ENCODE measurements at places on chromosomes 13 and 19. TPM values are rescaled to one million over a fixed set of nuclear protein-coding genes. Genes with fewer than 3 reads are reported as not detected.

DNA sequence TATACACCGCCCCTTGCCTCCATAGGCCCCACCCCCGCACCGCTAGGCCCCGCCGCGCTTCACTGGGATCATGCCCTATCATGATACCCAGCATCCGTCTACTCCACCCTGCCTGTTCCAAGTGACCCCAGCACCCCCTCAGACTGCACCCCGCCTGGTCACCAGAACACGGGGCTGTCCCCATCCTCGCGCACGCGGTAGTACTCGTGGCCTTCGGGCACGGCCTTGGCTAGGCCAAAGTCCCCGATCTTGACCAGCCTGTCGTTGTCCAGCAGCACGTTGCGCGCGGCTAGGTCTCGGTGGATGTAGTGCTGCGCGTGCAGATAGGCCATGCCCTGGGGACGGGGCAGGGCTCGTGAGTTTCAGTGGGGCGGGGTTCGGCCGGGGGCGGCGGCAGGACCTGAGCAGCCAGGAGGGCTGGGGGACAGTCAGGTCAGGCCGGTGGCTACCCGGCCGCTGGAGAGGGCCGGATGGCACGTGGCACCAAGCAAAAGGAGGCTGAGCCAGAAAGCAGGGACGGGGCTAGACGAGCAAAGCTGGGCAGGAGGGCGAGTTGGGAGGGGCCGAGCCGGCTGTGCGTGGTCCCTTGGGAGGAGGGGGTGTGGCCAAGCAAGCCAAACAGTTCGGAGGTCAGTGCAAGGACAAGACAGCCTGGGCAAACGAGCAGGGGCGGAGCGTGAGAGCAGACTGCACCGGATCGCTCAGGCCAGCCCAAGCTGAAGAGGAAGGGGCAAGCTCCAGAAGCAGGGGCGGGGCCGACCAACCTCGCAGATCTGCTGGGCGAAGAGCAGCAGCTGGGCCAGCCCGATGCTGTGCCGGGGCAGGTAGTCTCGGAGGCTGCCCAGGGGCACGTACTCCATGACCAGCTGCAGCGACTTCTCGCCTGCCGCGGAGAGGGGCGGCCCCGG is 13.6 kb upstream of the ICAM3 start:
- peak; percentile 27 for DNase-seq

- DNase-seq = peak; percentile 78
Measured at GRCh38 chr19:1279782-1280341, 4.5 kb downstream of the FAM174C start.

The DLEU7 gene
- not detected for total RNA-seq

The C1QTNF9B gene
- total RNA-seq = 0.58 TPM

DNA sequence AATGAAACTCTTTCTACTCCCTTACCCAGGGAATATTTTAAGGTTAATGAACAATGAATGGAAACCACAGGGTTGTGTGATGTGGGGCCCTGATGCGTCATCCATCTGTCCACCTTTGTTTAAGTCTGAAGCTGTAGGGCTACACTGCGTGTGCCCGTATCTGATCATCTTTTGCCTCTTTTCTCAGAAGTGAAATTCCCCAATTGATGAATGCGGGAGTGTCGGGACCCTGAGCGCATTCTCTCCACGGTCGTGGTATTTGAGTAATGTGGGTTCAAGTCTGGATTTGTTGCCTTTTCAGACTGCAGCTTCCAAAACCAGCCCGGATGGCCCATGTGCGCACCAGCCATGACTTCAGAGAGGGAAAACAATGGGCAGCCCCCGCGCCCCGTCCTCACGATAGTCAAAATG is 112.3 kb downstream of the COL4A2 start:
- DNase-seq = no peak

The NBEA gene
- total RNA-seq = 4.5 TPM

The CCDC97 gene
- 8.6 TPM for total RNA-seq

DNA sequence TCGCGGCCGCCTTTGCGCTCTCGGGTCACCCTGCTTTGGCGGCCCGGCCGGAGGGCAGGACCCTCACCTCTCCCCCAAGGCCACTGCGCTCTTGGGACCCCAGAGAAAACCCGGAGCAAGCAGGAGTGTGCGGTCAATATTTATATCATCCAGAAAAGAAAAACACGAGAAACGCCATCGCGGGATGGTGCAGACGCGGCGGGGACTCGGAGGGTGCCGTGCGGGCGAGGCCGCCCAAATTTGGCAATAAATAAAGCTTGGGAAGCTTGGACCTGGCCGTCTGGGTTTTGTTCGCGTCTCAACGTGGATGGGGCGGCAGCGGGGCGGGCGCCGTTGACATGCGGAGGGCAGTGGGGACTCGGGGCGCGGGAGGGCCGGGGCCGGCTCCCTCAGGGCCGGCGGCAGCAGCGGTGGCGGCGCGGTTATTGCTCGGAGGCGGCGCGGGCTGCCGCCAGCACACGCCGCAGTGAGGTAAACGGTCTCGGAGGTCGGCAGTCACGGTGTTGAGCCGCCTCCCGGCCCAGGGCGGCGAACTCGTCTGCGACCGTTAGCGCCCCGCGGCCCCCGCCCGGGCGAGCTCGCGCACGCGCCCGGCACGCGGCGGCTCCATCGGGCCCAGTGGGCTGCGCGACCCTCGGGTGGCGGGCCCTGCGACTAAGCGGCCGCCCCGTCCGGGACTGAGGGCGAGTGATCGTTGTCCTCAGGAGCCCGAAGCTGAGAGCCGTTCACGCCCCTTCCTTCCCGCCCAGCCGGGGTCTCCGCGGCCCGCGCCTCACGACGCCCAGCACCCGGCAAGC is 9.4 kb downstream of the CBARP start:
- no peak for DNase-seq

The TMPRSS9 gene
- not detected for total RNA-seq

DNA sequence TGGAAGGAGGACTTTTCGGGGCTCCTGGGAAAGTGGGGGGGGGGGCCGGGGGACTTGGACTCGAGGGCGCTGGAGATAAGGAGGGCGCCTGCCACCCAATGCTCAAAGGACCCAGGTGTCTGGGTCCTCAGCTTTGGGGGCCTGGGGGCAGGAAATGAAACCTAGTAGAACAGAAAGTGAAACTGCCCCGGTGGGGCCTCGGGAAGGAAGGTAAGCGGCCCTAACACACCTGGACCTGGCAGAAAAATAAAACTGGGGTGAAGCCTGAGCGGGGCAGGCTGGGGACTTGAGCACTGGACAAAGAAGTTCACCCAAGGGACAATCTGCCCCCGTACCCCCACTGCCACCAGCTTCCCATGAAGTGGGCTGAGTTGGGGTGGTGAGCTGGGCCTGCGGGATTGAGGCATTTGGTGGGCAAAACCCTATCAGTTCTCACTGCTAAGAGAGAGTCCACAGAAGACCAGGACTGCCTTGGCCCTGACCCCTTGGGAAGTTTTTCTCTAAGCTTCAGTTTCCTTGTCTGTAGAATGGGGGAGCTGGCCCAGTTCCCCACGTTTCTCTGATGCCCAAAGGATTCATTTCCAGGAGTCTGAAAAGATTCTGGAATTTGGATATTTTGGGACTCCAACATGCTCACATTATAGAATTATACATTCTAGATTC is 2.3 kb downstream of the PRKD2 start:
- no peak for DNase-seq

The SIGLECL1 gene
- not detected for total RNA-seq

GRCh38 chr19:31254180-31254551 is 95.1 kb downstream of the TSHZ3 start:
- no peak for DNase-seq

DNA sequence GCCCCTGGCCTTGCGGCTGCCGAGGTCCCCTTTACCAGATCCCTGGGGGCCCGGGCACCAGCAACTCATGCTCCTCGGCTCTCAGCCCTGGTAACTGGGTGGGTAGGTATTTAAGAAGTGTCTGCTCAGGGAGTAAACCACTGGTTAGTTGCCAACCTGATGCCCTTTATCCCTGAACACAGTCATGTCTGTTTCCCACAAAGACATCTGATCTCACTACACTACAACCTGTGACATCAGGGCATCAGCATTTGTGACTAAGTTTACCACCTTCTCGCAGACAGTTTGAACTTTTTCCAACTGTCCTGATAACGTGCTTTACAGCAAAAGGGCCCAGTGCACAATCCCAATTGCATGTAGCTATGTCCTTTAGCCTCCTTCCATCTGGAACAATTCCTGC is 22.0 kb downstream of the GGACT start:
- no peak for DNase-seq

The ERICH6B gene
- not detected for total RNA-seq

GRCh38 chr13:36414461-36414860 is 17.8 kb upstream of the CCNA1 start:
- DNase-seq = no peak

The CPB2 gene
- not detected for total RNA-seq

The CRB3 gene
- total RNA-seq = not detected

- DNase-seq = no peak
Measured at GRCh38 chr19:38663156-38663651, 15.8 kb downstream of the ACTN4 start.

GRCh38 chr19:20279516-20279915 is 112.5 kb downstream of the ZNF486 start:
- no peak for DNase-seq

- no peak for DNase-seq
Measured at GRCh38 chr13:100235311-100235901, 146.5 kb downstream of the PCCA start.

The FCHO1 gene
- 0.13 TPM for total RNA-seq

GRCh38 chr13:27359199-27359821 is 65.1 kb upstream of the GTF3A start:
- peak; percentile 30 for DNase-seq

DNA sequence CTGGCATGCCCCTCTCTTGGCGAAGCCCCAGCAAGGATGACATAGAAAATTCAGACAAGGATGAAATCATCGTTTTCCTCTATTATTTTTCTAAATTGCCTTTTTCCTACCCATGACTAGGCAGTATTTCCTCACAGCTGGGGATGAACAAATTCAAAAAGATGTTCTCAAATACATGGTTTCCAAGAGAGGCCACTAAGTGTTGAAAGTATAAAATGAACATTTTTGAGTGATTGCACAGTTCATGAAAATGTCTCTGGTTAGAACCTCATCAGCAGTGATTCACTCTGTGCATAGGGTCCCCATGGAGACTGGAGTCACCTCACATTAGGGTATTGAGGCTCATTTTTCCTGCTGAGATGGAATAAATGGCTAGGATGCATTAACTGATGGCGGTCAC is 373.7 kb downstream of the DNAJC15 start:
- DNase-seq = no peak

DNA sequence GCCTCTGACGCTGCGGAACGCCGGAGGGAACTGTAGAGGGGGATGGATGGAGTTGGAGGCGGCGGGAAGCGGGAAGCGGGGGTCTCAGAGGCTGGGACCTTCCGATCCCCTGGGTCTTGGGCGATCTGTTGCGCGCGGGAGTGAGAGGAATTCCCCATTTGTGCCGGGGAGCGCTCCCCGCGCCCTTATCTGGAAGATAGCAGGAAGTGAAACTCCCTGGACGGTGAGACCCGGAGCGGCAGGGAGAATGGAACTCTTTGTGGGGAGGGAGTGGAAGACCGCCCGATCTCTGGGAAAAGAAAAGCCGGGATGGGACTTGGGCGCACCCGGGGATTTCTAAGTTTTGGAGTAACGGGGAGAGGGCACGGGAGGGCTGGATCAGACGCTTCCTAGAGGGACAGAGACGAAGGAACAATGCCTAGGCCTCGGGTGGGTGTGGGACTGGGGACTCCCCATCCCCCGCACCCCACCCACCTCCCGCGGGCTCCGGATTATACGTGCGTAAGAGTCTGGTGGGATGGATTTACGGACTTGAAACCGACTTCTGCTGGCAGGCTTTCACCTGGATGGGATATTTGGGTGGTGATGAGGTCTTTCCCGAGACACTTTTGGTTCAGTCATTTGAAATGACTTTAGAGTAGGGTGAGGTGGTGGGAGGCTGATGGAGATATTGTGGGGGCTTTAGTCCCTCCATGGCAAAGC is 495 bp downstream of the LSR start:
- no peak for DNase-seq

The ZNF700 gene
- 3.5 TPM for total RNA-seq

DNA sequence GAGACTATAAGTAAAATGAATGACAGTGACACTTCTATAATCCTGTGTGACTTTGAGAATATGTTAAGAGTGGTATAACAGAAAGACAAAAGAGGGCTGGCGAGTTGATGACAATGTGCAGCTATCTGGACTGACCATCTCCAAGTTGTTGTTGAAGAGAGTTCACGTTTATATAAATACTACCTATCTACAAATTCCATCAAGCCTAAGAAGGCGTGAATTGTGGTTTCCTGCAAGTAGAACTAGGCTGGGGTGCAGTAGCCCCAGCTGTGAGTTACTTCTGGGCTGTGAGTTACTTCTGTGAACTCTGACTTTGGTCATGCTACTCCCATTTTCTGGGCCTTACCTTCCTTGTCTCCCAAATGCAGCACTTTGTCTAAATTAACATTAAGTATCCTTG is 561.0 kb downstream of the TBC1D4 start:
- DNase-seq = no peak

- no peak for DNase-seq
Measured at GRCh38 chr13:101013245-101013644, 338.6 kb upstream of the TMTC4 start.
